ENCODE measurements at places on chromosomes 6 and 20.

DNA sequence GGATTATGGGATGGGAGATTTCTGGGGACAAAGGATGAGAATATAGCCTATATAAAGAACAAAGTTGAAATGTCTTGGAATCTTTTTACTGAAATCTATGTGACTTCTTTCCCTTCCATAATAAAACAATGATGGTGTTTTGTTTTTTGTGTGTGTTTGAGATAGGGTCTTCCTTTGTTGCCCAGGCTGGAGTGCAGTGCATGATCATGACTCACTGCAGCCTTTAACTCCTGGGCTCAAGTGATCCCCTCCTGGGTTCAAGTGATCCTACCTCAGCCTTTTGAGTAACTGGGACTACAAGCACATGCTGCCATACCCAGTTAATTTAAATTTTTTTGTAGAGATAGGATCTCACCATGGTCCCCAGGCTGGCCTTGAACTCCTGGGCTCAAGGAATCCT is 50.9 kb downstream of the FAM217A start:
- no peak for DNase-seq

DNA sequence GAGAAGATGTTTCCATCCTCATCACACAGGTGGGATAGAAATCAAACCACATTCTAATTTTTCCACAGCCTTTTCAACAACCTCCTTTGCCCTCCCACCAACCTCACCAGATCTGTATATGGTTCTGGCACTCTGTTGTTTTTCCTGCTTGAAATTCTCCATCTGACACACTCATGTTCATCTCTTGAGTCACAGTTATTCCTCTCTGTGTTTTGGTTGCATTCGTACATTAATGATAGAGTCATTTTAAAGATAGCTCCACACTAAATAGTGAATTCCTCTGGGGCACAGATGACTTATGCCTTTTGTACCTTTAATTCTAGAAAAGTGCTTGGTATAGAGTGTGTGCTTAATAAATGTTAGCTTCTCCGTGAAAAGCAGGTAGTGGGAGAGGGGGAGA is 1.4 kb upstream of the GCLC start:
- no peak for DNase-seq

DNA sequence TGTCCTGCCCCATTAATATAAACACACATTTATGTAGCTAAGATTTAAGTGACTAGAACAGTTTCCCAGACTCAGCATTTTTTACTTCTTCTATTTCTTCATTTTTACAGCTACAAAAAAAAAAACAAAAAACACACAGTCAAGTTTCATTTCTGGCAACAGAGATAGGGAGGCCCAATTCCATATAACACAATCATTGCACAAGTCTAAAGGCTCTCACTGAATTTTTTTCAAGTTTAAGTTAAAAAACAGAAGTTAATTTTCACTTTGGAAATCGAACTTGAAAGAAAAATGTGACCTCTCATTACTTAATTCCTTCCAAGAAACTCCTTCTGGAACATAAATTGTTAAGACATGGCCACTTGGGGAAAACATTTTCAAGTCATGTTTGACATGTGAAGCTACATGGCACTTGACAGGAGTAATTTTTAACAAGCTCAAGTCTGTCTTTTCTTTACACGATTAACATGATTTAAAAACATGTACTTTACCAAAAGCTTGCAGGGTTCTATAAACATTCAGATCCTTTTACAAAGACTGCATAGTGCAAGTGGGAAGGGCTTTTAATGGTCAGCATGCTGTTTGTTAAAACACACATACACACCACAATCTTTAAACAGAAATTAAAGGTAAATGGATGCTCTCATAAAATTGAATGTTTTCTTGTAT is 100.1 kb upstream of the CCDC28A start:
- peak; percentile 47 for DNase-seq

- no peak for DNase-seq
These were observed 164.5 kb downstream of the MTHFD1L start for GRCh38 chr6:151029970-151030369.

- no peak for DNase-seq
These were observed 277.6 kb upstream of the PRDM1 start for GRCh38 chr6:105808571-105808970.

DNA sequence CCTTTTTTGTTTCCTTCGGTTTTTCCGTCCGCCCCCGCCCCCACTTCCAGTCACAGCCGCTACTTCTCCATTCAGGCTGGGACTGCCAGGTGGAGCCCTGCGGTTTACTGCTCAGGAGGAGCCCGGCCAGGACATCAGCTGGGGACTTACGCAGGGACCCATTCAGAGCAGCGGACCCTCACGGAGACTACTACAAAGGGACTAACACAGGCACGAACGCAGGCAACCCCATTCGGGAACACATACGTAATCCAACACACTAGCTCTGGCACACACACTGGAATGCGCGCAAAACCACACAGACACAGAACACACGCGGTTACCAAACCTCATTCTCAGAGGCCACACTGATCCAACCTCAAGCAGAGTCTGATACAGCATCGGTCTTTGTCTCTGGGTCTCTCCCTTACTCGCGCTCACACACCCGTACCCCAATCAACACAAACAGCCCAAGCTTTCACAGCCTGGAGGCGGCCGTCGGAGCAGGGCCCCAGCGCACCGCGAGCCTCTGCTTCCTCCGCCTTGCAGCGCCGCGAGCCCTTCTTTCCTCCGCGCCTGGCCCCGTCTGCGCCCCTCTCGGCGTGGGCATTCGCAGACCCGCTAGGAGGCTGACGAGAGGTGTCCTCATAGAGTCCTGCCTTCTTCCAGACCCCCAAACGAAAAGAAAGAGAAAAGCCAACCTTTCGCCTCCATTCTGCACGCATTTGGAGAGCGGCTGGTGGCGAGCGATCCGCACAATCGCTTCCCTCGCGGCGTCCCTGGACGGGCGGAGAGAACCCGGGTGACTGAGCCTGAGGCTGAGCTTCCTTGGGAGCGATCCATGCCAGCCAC is 1.1 kb upstream of the SLC32A1 start:
- peak; percentile 39 for DNase-seq

GRCh38 chr20:51639206-51639832 is 96.8 kb upstream of the NFATC2 start:
- peak; percentile 75 for DNase-seq

GRCh38 chr6:132604635-132605152 is 15.2 kb upstream of the TAAR5 start:
- DNase-seq, result no peak

GRCh38 chr20:34045294-34045693 is 51.6 kb downstream of the RALY start:
- DNase-seq, result no peak

DNA sequence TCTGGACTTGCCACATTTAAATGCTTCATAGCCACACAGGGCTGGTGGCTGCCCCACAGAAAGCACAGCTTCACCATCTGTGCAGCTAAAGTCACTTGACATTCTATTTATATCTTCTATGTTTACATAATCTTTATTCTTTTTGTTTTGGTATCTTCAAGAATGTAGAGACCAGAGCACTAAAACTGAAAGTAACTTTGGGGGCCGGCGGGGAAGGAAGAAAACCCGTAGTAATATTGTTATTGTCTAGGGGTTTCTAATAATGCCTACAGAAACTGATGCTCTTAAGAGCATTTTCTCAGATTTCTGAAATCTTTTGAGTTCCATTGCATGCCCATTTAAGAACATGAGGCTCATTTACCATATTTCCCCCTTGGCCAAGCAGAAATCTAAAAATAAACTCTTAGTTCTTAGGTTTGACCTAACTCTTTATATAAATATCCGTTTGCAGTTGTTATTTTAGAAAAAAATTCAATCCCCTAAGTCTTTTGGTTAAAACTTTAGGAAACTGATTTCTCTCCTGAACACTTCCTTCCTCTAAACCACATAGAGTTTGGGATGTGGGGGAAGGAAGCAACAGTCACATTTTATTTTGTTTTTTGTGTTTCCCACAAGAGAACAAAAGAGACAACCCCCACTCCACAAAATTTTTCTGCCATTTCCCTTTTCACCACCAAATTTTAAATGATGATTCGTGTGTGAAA is 207.6 kb downstream of the OGFRL1 start:
- no peak for DNase-seq

DNA sequence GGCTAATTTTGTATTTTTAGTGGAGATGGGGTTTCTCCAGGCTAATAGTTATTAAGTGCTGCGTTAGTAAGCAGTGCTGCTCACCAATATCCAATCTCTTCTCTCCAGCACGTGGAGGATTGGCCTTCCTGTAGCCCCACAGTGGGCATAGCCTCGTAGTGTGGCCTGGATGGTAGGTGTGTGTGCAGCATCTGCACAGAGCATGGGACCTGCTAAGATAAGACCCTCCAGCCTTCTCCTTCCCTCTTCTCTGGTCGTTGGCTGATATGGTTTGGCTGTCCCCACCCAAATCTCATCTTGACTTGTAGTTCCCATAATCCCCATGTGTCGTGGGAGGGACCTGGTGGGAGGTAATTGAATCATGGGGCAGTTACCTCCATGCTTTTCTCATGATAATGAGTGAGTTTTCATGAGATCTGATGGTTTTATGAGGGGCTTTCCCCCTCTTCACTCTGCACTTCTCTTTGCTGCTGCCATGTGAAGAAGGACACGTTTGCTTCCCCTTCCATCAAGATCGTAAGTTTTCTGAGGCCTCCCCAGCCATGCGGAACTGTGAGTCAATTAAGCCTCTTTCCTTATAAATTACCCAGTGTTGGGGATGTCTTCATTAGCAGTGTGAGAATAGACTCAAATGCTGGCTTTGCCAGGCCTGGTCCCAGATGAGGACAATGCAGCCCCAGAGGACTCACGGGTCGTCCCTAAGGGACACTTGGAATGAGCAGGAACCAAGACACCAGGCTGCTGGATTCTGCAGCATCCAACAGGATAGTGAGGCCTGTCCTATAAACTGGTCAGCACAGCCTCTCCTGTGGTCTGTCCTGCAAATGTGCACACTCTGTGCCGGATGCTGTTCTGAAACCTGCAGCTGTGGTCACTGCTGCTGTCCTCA is 63.4 kb upstream of the AFDN start:
- no peak for DNase-seq

- no peak for DNase-seq
These were observed 10.8 kb upstream of the GUCA1A start for GRCh38 chr6:42162384-42162783.
